ENCODE measurements at places on chromosomes 2 and 18.
A peak's percentile ranks its signal among the peaks of the same experiment; 100 is the strongest.

- peak; percentile 31 for DNase-seq
Observed at GRCh38 chr2:98172951-98173350, 86.0 kb downstream of the VWA3B start.

DNA sequence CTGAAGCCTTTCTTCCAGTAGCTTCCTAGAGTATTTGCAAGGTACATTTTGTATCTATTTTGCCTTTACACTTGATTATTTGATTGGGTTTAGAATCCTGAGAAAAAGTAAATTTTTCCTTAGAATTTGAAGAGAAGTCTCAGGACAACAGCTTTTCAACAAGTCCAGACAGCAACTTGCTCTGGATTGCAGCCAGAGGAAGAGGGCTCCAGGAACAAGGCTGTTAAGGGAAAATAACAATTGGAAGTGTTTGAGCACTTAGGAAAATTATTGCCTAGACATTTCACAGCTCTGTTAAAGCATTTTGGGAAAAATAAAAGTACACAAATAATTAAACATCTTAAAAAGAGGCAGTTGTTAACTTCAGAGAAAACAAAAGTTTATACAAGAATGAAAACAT lies 58.3 kb upstream of the RAPGEF4 start:
- no peak for DNase-seq

DNA sequence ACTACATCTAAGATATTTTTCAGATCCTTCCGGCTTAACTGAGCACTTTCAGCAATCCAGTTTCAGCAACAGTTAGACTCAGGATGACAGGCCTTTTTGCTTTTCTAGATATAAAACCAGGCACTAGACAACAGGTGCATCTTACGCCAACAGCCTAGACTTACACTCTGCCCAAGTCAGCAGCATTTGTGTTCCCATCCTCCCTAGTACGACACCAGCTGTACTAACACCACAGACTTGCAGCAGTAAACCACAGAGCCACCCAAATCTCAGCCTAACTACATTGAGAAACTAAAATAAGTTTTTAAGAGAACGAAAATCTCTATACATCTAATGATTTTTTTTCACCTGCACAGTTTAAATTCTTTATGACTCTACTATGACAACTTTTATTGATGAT lies 89.9 kb upstream of the DNMT3A start:
- DNase-seq, result no peak

- no peak for DNase-seq
Observed at GRCh38 chr2:24744356-24744755, 48.8 kb downstream of the PTRHD1 start.

DNA sequence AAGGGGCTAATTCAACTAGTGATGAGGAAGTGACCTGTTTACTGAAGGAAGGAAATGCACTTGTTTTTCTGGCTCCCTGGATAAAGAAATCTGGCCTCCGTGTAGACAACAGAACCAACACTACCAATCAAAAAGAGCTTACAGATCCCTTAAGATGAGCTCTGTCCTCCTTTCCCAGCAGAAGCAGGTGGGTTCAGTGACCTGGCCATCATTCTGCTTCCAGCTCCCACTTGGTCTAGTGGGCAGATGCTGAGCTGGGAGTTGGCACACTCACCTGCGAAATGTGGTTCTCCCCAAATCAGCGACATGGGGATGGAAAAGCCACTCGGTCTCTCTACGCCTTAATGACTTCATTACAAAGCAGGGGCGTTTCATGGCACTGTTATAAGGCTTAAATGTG lies 132.6 kb downstream of the AFF3 start:
- DNase-seq, result no peak

All from NCI-H1417 (cell line).